ENCODE measurements at places on chromosomes 5 and 9. TPM values are rescaled to one million over a fixed set of nuclear protein-coding genes. Genes with fewer than 3 reads are reported as not detected.

- no peak for DNase-seq
Observed at GRCh38 chr9:119322184-119322583, 47.1 kb downstream of the BRINP1 start.

GRCh38 chr5:75993643-75994520, 89.3 kb upstream of the SV2C start:
- DNase-seq: no peak

DNA sequence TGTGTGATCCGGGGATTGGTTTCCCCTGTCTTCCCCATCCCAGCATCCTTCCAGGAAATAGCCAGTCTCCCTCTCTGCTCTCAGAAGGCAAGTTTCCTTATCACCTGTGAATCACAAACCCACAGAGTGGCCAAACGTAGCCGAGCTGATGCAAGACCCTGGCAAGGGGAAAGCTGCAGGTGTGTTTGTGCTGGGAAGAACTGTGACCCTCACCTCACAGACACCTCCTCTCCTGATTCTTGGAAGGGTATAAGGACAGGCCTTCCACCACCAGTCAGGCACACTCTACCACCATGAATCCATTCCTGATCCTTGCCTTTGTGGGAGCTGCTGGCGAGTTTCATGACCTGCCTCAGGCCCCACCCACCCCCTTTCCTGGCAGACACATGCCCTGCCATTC, at the start of gene PRSS3:
TSS of gene PRSS3 (plus strand) at position 281 of the 400 bp plus-strand sequence. CDS start at position 294, 13 bp downstream.
- no peak for DNase-seq

- no peak for DNase-seq
Observed at GRCh38 chr9:105138306-105138801, 106.1 kb upstream of the SLC44A1 start.

- DNase-seq: no peak
Observed at GRCh38 chr9:93288891-93289883, 105.2 kb downstream of the WNK2 start.

GRCh38 chr5:123515904-123516303, 3.9 kb downstream of the CSNK1G3 start:
- no peak for DNase-seq

- no peak for DNase-seq
Observed at GRCh38 chr5:76271836-76272235, 131.2 kb upstream of the IQGAP2 start.

DNA sequence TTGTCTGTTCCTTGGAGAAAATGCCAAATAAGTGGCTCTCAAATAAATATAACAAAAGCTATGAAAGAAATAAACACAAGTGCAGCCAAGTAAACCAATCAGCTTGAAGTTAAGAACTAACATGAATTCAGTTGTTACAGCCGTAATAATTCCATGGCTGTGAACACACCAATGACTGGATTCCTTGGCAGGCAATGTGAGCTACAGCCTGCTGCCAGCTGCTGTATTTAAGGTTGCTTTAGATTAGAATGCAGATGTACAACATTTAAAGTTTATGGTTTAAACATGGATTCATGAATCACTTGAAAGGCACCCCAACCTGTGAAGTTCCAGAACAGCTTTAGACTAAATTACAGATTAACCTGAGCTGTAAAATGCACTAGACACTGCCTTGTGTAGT, 626.4 kb upstream of the SEMA6A start:
- DNase-seq: no peak

DNA sequence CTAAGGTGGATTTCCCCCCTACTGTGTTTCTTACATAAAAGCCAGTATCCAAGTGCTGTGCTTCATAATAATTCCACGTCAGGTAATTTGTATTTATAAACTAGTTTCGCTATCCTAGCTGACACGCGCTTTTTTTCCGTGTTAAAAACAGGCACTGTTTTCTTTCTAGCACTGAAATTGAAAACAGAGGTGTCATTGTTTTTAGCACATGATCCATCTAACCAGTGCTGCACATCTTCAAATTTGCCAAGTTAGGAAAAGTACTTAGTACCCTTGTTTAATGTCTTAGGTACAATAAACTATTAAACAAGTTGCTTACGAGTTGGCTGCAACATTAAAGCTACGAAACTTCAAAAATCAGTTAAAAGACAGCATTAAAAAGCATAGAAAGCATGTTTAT, 49.9 kb downstream of the JMY start:
- no peak for DNase-seq

DNA sequence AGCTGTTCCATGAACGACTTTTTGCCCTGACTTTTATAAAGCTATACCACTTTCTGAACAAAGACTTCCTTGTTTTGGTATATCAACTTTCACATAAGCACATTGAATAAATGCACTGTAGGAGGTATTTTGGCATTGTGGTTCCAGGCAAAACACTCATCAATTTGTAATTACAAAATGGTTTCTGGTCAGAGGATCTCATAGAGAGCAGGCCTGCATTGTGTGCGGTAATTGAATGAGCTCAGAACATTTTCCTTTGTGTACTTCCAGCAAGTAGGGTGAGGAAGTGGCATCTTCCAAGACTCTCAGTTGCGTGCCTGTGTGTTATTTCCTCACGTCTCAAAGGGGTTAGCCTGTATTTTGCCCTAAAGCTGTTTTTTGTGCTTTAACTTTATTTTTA, 89.2 kb downstream of the PDE6A start:
- DNase-seq: no peak

GRCh38 chr5:96968074-96968473, 32.2 kb downstream of the LNPEP start:
- DNase-seq: no peak

GRCh38 chr9:109381011-109381729, 60.3 kb upstream of the EPB41L4B start:
- DNase-seq: no peak

- DNase-seq: no peak
Observed at GRCh38 chr9:4111233-4112008, 188.4 kb downstream of the GLIS3 start.

DNA sequence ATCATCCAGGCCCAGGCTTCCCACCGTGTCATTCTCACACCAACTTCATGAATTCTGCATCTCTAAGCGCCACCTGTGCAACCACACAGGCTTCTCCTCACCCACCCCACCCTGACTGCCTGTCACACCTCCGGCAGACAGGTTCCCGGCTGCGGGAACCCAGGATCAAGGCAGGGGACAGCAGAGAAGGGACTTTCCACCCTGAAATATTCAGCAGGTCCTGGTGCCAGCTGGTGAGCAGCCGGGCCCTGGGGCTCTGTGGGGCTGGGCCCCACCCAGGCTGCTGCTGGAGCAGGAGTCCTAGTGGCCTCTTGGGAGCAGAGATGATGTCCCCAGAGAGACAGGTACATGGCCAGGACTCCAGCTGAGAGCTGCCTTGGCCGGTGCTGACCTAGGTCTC, 12.7 kb downstream of the ANXA6 start:
- no peak for DNase-seq

- DNase-seq: no peak
Observed at GRCh38 chr5:13745508-13745907, 199.0 kb downstream of the DNAH5 start.

DNA sequence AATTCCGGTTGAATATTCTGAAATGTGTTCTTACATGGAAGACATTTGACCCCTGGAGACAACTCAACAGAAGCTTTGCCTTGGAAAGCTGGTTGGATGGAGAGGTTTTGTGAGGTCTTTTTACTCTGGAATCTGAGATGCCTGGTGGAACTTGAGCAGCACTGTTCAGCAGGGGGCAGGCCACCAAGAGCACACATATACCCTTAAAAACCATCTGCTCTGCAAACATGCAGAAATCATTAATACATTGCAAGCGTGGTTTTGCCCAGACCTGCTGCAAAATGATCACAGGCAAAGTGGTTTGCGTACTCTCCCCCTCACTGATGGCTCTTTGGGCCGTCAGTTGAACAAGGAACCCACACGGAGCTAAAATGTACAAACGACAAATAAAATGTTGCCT, 32.8 kb upstream of the DAP start:
- DNase-seq: no peak

GRCh38 chr9:131631306-131631705, 86.0 kb downstream of the PRRT1B start:
- no peak for DNase-seq

HAND1 gene
- total RNA-seq: not detected

MLANA gene
- not detected for total RNA-seq

PRUNE2 gene
- total RNA-seq: 0.45 TPM

LECT2 gene
- not detected for total RNA-seq

ANKRD33B gene
- 10.9 TPM for total RNA-seq
